ENCODE measurements at places on chromosomes 2 and 18.
A peak's percentile ranks its signal among the peaks of the same experiment; 100 is the strongest.

DNA sequence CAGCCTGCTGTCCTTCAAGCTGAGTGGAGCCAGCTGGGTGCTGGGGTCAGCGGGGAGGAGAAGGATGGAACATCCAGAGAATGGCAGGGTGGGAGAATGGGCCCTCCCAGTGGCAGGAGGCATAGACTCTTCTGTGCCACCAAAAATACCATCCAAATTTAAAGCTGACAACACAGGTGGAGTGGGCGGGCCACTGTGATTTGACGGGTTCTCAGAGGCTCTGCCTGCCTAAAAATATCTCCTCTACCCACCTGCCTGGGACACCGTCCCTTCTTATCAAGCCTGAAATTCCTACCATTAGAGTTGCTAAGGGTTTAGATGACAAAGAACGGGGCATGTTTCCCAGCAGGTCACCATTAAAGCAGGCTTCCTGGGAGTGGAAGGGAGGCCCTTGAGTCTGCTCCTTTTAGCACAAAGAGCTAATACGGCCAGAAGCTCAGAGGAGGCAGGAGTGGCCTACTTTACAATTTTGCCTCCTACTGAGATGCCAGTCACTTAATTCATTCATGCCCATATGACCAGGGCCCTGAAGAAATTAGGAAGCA is 19.8 kb upstream of the MARCHF4 start:
- no peak for DNase-seq

- DNase-seq, result no peak
Measured at GRCh38 chr2:59921743-59922142, 631.7 kb downstream of the BCL11A start.

DNA sequence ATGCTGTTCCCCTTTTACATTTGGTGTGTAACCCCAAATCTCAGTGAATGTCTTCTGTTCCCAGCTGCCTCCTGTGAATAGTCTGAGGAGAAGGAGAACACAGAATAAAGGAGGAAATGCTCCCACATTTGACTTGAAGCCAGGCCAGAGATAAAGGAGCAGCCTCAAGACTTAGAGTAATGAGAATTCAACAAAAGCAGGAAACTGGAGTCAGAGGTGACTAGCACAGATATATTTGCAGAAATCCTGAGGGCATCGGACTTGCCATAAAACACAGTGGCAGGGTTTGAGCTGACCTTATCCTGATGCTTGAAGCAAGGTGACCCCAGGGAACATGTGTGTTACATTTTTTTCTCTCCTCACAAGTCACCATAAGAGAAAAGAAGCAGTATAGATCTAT is 291.4 kb upstream of the RND3 start:
- no peak for DNase-seq

DNA sequence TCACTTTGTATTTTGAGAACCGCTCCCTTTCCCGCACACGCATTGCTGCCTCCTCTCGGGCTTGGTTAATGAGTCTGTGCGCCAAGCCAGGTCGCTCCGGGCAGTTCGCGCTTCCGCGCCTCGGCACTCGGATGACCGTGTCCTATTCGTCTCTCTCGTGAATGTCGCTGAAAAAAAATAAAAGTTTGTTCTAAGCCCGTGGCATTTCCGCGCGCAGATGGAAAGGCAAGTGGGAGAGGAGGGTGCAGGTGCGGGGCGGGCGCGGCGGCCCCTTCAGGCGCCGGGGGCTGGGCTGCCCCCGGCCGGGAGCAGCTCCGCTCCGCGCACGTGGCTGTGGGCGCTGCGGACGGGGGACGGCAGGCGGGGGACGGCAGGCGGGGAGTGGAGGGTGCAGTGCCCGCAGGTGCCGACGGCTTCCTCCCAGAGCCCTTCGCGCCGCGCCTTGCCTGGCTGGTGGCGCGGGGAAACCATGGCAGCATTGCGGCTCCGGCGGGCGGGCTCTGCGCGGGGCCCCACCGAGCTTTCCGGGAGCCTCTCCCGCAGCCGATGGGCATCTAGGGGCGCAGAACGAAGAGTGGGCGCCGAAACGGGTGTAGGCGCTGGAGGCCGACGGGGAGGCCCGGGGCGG is 159.6 kb upstream of the SIX2 start:
- no peak for DNase-seq

DNA sequence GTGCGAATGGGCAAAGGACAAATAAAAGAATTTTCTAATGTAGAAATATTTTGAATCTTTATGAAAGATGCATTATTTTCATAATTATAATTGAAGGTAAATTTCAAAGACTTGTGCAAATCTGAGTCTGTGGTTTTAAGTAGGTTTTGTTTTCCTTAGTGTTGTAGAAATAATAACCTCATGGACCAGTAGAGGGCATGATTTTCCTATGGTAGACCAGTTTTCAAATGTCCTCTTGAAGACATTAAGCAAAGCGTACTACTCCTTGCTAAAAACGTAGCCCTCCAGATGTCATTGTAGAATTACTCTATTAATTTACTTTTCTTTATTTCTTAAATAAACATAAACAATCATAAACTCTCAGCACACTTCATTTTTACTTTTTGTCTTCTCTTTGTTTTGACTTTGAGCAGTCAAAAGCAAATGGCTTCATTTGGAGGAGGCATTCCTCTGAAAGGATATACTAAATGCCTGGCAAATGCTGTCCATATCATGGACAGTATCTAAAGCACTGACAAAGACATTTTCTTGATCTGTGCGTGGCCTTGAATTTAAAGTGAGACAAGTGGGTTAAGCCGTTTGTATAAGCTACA is 85.8 kb upstream of the FAM237A start:
- no peak for DNase-seq

GRCh38 chr2:134988994-134989605 is 58.1 kb downstream of the MAP3K19 start:
- DNase-seq, result no peak

DNA sequence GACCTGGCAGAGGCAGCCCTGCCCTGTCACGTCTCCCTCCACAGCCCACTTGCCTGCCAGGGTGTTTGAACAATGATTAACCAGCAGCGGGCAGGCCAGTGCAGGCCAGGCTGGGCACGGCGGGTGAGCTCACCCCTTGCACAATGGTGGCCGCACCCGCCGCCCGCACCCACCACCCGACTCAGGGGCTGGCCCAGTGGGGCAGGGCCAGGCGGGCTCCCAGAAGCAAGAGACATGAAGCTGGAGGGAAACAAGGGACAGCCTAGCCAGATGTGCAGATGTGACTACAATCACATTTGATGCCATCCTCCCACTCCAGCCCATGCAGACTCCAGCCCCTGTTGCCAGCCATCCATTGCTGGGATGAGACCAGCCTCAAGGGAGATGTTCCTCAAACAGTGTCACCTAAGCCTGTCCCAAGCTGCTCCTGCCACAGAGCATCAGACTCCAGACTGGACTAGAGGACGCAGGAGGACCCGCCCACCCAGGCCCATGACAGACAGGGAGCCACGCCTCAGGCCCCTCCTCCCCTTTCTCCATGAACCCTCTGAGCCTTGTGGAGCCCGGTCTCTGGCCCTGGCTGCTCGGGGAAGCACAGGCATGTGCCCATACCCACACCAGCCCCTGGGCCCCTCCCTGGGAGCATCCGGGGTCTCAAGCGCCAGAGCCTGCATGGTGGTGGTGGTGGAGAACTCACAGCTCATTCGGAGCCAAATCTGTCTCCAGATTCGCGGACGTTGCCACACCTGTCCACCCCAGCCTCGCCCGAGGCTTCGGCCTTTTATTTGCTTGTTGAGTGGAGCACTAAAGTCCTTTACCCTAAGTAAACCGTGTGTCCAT is 45.0 kb downstream of the SDC1 start:
- DNase-seq, result no peak

- no peak for DNase-seq
Measured at GRCh38 chr2:226087505-226088365, 688.2 kb downstream of the NYAP2 start.

DNA sequence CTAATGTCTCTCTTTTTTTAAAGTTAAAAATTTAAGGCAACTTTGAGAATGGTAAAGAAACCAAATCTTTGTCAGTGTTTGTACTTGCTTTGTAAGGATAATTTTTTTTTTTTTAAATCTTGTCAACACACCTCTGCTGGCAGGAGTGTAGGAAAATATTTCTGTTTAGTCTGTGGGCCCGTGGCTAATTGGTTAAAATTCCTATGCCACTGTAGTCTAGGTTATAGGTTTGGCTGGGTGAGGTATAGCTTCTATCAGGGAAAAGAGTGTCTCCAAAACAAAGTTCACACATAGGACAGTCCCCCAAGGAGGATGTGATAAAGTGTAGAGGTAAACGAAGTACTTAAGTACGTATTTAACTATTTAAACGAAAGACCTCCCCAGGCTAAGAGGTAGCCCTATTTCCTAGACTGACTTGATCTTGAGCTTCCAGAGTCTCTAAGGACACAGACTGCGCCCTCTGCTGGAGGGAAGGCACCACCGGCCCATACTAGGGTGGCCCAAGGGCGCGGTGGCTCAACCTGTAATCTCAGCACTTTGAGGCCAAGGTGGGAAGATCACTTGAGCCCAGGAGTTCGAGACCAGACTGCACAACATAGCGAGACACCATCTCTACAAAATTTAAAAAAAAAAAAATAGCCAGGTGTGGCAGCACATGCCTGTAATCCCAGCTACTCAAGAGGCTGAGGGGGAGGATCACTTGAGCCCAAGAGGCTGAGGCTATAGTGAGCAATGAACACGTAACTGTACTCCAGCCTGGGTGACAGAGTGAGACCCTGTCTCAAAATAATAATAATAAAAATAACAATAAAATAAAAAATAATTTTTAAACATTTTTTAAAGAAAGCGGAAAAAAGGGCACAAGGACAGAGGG is 8.9 kb downstream of the TEX44 start:
- peak; percentile 77 for DNase-seq

GRCh38 chr2:165870346-165870745 is 76.3 kb upstream of the GALNT3 start:
- DNase-seq, result no peak

- no peak for DNase-seq
Measured at GRCh38 chr2:224638301-224638823, 53.2 kb upstream of the CUL3 start.

DNA sequence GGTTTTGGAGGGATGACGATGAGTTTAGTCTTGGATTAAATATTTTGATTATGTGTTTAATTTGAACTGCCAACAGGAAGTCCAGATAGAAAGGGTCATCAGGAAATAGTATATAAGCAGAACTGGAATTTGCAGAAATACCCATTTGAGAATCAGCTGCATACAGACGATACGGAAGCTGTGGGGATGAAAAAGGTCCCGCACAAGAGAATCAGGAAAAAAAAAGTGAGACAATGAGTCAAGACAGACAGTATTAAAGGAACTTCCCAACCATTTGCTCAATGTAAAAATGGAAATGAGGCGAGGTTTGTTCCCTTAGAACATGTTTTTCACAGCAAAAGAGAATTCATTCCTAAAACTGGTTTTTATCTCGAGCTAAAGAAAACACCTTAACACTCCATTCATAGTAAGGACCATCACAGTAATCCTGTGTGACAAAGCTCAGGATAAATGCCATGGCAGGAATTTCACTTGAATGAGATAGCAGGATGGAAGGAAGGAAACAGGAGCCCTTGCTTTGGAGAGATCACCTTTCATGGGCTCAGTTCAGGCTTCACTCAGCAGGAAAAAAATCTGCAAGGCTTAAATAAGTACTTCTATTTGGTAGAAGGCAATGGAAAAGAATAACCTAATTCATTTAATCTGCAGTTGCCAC is 29.3 kb downstream of the BCL2 start:
- no peak for DNase-seq

Data from stimulated activated CD4-positive, alpha-beta T cell treated with anti-CD3 and anti-CD28 coated beads, TNF-alpha, amount 100 ng/mL, for 48 hours (primary cell).